Activated CD4-positive, alpha-beta memory T cell treated with anti-CD3 and anti-CD28 coated beads, Interleukin-2, amount 10 ng/mL, durations not matched to agents 7 days and 5 days (primary cell): ENCODE measurements at places on chromosomes 2 and 18. TPM values are rescaled to one million over a fixed set of nuclear protein-coding genes. Genes with fewer than 3 reads are reported as not detected.

GRCh38 chr2:240202586-240202985 is 62.1 kb upstream of the OTOS start:
- DNase-seq, result no peak

DNA sequence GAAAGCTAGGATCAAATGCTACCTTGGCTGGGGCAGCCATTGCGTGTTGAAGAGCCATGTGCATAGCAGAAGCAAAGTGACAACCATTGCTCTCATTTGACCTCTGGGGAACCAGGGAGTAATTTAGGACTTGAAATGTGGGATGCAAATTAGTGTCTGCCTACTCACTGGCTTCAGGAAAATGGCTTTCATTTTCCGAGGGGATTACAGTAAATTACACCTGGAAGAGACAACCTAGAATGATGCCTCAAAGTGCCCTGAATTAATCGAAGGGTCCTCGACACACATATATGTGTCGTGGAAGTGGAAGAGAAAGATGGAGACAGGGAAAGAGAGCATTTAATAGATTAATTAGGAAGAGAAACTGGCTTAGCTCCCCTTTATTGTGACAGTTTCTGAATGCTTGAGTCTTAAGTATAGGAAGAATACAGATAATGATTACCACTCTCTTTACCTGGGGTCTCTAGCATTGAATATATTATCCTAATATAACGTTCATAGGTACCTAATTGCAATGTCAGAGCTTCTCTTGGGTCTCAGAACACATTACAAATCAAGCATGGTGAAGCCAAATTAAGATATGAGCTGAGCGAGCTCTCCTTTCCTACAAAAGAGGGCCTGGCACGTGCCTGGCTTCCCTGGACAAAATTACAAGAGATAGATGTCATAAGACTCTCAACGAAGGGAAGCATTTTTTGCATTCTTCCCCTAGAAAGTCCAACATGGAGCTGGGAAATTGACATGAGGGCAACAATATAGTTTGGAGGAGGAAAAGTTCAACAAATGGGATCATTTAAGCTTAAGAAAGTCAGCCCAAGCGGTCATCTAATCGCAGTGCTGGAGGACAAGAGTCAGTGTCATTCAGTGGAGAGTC is 59.5 kb downstream of the MYCN start:
- DNase-seq, result no peak

DNA sequence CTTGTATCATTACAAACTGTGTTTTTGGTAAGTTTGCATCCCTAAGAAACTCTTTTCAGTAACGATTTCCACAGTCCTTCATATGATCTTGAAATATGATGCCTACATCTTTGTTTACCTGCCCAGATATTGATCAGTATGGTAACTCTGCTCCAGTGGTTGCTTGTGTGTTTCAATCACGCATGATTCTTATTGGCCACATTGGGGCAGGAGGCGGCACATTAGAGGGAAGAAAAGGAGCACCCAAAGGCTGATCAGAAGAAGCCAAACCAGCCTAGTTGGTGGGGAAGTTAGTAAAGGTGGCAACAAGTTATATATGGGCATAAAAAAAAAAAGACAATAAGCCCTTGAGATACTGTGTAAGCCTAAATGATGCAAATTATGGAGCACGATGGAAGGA is 158.9 kb downstream of the RHBDD1 start:
- DNase-seq, result no peak

ELOA2 gene
- not detected for total RNA-seq

GRCh38 chr2:144137272-144137671 is 382.6 kb downstream of the ZEB2 start:
- no peak for DNase-seq

GRCh38 chr2:225895126-225895525 is 495.6 kb downstream of the NYAP2 start:
- no peak for DNase-seq

GRCh38 chr2:70347831-70348230 is 46.0 kb upstream of the FAM136A start:
- DNase-seq, result no peak

NXPH2 gene
- not detected for total RNA-seq

GRCh38 chr2:56985609-56986008 is 801.8 kb downstream of the CCDC85A start:
- DNase-seq, result no peak

- no peak for DNase-seq
These were observed 458 bp downstream of the CXXC1 start for GRCh38 chr18:50287028-50287440.

ZNG1B gene
- 30.6 TPM for total RNA-seq

BIN1 gene
- 130 TPM for total RNA-seq

GRCh38 chr2:67802291-67802690 is 260.5 kb downstream of the C1D start:
- DNase-seq, result no peak

DNA sequence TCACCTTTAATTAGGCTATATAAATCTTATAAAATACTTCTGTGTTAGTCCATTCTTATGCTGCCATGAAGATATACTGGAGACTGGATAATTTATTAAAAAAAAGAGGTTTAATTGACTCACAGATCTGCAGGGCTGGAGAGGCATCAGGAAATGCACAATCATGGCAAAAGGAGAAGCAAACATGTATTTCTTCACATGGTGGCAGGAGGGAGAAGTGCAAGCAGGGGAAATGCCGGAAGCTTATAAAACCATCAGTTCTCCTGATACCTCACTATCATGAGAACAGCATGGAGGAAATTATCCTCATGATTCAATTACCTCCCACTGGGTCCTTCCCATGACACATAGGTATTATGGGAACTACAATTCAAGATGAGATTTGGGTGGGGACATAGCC is 504.4 kb downstream of the RIT2 start:
- DNase-seq, result no peak

DNA sequence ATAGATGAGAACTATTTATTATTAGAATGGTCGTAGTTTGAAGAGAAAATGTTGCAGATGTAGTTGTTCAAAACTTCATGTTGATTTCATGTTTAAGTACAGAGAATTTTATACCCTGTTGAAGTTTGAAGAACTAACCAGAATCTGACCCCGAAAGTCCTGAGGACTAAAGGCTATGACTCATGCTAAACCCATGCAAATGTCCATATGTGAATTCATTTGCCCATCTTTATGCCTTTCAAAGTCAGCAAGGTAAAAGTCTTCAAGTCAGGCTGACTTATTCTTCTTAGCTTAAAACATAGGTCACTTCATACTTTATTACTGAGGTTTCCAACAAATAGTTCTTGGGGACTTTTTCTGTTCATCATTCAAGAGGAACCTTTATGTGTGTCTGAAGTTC is 185.5 kb downstream of the CCDC85A start:
- no peak for DNase-seq

DNA sequence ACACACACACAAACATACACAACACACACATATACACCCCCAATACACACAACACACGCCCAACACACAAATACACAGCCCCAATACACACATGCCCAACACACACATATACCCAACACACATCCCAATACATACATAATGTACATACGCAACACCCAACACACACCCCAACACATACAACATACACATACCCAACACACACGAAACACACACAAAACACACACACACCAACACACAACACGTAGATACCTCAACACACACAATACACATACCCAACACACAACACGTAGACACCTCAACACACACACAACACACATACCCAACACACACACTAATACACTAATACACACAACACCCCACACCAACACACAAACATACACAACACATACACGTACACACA is 8.9 kb upstream of the STK25 start:
- no peak for DNase-seq

C18orf54 gene
- 14.5 TPM for total RNA-seq

GRCh38 chr18:37361335-37362157 is 204.1 kb downstream of the CELF4 start:
- DNase-seq, result no peak

DNA sequence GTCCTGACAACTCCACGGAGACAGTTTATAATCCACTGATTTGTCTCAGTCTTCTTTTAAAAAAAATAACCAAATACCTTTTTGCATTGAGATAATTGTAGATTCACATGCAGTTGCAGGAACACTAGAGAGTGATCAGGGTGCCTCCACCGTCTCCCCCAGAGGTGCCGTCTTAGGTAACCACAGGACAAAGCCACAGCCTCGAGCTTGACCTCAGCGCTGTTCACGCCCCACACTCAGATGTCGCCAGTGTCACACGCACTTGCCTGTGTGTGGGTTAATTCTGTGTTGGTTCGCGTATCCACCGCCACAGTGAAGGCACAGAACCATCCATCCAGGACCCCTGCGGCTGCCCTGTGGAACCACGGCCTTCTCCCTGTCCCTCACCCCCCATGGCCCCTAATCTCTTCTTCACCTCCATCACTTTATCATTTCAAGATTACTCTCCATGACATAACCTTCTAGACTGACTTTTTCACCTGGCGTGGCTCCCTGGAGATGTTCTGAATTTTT is 295.0 kb upstream of the HDAC4 start:
- DNase-seq, result no peak

DNA sequence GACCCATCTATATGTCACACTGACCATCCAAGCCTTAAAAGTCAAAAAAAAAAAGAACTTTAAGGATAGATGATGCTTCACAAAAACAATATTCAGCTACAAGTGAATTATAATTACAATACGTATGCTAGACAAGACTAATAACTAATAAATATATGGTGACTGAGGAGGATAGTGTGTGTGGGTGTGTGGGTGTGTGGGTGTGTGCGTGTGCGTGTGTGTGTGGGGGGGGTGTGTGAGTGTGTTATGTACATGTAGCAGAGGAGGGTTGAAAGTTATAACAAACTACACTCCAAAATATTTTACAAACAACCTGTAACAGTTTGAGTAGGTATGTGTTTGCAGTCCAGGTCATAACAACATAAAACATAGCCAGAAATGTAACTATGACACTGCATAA is 159.2 kb upstream of the RBBP8 start:
- DNase-seq, result no peak

DNA sequence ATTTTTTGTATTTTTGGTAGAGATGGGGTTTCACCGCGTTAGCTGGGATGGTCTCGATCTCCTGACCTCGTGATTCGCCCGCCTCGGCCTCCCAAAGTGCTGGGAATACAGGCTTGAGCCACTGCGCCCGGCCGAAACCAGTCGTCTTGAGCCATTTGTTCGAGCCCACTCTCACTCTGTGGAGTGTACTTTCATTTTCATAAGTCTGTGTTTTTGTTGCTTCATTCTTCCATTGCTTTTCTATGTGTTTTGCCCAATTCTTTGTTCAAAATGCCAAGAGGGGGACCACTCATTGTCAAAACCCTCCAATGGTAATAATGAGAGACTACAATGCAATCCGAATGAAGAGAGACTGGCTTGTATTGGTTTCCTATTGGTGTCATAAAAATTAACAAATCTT is 1545.5 kb upstream of the DDX18 start:
- DNase-seq, result no peak

DNA sequence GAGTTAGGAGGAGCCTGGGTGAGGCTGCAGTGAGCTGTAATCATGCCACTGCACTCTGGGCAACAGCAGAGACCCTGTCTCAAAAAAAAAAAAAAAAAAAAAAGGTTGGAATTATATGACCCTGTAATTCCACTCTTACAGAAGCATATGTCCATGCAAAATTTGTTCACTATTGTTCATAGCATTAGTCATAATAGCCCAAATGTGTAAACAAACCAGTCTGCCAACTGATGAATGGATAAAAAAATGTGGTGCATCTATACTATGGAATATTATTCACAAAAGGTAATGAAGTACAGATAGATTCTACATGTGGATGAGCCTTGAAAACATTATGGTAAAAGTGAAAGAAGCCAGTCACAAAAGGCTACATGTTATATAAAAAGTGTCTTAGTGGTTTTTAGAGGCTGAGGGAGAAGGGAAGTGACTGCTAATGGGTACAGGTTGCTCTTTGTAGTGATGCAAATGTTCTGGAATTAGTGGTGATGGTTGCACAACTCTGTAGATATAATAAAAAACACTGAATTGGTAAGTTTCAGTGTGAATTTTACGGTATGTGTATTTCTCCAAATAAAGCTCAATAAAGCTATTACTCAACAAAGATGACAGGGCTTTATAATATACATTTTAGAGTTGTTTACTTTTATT is 9.4 kb downstream of the COA5 start:
- DNase-seq, result no peak

DNA sequence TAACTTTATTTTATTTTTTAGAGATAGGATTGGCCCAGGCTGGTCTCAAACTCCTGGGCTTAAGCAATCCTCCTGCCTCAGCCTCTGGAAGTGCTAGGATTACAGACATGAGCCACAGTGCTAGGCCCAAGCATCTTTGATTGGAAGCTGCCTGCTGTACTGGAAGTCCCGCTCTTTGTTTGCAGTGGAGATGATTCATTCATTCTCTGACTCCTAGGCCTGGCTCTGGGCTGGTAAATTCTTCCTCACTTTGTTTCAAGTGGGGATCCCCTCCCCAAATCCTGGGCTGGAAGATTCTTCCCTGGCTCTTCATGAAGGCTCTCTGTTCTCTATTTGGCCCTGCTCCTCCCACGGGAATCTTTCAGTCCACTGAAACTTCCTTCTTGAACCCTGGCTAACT is 81.9 kb downstream of the NEURL3 start:
- DNase-seq, result no peak

DNA sequence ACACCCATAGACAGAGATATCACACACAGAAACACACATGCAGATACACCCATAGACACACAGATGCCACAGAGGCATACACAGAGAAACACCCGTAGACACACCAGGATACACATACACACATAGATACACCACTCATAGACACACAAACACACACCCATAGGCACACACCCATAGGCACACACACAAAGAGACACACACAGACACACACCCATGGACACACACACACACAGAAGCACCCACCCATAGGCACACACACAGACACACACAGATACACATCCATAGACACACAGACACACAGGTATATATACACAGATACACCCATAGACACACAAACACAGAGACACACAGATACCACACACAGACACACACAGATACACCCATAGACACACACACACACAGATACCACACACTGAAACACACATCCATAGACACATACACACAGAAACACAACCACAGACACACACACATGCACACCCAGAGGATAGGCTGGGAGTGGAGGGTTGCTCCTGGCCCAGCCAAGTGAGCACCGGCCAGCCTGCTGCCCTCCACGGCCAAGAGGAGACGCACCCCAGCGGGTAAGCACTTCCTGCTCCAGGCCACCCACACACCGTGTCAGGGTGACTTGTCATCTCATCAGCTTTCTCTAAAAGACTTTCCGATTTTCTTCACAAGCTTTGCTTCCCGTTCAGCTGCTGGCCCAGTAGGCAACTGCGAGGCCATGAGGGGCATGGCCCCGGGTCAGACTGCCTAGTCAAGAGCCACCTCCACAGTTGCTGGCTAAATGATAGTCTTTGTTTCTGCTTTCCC is 14.1 kb upstream of the CNNM3 start:
- peak; percentile 56 for DNase-seq

DNA sequence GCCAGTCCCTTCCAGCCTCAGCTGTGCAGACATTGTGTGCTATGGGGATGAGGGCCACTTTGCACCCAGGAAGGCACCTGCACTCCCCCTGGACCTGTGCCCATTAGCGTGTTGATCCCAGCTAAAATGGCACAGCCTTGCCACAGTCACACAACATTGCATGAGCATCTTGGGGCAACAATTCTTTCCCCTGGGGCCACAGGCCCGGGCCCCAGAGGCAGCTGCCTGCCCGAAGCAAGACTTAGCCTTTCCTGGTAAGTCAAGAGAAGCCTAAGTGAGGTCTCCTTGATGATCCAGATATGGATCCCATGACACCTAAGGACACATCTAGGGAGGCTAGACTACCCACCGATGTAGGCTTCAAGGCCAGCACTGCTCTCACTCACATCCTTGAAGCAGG is 202.1 kb downstream of the BCL11A start:
- no peak for DNase-seq

- DNase-seq, result no peak
These were observed 90.1 kb upstream of the SMAD2 start for GRCh38 chr18:48020337-48021250.

GRCh38 chr18:1976484-1976883 is 594.8 kb downstream of the METTL4 start:
- DNase-seq, result no peak
